T follicular helper cell (primary cell): ENCODE measurements at places on chromosomes 11 and 22.
A peak's percentile ranks its signal among the peaks of the same experiment; 100 is the strongest.

DNA sequence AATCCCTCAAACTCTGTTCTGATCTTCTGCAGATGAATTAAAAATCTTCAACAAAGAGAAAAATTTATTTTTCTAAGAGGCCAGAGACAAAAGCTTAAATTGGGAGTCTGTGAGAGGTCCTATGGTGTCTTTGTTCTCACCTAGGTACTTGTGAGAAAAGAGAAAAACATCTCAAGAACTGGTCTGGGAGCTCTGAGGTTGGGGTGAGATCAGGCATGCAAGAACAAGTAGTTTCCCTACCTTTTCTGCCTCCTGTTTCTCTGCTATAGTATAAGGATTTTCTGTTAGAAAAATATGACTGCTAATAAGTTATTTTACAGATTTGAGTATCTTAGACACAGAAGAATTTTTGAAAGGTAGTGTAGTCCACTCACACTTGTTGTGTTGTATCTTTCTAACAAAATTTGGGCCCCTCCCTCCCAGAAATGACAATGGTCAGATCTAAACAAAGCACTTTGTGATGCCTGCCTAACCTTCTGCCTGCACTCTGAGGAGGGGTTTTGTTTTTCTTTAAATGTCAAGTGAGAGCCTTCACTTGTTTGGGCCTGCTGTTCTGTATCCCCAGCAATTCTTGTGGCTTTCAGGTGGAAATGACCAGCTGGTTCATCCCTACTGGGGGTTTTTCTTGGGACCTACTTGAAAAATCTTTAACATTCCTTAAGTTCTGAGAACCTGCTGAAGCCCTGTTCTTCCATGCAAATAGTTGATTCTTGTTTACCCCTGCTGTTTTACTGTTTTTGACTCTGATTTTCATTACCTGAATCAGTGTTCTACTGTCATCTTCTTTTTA is 13.6 kb upstream of the OR51S1 start:
- no peak for DNase-seq

DNA sequence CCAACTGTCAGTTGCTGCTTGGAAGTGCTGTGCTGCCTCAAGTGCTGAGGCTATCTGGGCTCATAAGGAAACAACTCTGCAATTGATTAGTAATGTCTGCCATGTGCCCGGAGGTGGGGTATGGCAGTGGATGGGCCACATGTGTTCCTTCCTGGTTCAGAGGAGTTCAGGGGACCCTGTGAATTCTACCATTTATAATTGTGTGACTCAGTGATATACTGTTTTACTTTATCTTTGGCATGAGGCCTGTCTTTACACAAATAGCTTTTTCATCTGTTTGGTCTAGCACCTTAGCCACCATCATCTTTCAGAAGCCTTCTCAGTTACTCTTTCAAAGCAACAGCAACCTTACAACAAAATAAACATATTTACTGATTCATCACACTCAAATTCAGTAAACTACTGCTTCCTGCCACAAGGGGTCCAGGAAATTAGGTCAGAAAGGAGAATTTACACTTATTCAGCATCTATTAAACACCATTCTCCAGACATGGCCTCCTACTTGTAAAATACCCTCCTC is 20.9 kb downstream of the DKK3 start:
- no peak for DNase-seq

DNA sequence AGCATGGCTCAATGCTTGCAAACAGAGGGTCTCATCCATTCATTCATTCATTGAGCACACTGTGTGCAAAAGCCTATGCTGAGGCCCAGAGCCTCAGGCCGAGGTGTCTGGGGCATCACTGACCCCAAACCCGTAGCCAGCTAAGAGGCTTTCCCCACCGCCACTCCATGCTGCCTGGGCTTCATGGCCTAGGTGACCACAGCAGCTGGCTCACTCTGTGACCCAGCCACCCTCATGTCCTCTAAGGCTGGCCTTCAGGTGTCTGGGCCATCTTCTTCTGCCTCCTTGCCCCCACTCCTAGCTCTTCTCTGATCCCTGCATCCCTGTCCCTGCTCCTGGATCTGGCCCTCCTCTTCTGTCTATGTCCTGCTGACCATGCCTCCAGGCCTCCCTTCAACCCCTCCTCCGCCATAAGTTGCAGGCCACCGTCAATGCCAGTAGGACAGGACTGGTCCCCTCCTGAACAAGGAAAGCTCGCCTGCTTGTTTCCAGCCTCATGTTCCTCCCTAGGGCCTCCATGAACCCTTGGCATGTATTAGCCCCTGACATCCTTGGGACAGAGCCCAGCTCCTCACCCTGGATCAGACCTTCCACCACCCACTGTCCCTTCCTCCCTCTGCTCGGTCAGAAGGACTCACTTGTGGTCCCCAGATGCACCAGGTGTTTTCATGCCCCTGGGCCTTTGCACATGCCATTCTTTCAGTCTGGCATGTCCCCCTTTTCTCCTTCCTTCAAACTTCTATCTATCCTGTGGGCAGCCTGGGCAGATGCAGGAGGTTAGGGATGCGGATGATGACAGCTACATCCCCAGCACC is 92.8 kb downstream of the MYEOV start:
- DNase-seq = no peak

DNA sequence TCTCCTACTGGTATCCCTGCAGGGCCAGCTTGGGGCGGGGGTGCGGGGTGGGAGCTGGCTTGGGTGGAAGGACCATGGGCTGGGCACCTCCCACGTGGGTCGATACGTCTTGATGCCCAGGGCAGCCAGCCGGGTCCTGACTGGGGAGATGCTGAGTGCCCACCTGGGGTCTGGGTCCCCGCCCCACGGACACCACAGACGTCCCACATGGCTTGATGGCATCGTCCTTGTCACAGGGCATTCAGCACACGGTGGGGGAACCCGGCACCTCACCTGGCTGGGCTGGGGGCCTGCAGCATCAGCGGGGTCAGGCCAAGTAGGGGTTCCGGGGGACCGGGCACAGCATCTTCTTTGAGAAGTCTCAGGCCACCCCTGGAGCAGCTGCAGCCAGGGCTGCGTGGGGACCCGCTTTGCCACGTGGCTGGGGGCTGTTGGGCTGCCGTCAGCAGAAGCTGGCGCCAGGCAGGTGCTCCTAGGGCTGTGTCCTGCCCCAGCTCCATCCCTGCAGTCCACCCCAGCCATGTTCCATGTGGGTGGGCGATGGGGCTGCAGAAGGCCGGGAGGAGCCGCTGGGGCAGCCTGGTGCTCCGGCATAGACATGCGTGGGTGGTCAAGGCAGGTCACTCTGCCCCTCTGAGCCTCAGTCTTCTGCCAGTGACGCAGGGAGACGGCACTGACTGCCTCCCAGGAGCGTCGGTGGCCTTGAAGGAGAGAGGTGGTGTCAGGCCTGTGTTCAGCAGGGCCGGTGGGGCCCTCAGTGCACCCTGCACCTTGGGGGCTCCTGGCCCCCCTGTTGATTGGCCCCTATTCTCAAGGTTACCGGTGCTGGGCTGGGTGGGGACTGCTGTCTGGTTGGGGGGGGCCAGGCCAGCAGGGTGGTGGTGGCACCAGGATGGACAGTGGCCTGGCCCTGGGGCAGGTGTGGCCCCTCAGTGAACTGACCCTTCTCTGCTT is 8.4 kb downstream of the SELENOO start:
- DNase-seq = no peak

- no peak for DNase-seq
These were observed 31.3 kb downstream of the RCN1 start for GRCh38 chr11:32122200-32122599.

DNA sequence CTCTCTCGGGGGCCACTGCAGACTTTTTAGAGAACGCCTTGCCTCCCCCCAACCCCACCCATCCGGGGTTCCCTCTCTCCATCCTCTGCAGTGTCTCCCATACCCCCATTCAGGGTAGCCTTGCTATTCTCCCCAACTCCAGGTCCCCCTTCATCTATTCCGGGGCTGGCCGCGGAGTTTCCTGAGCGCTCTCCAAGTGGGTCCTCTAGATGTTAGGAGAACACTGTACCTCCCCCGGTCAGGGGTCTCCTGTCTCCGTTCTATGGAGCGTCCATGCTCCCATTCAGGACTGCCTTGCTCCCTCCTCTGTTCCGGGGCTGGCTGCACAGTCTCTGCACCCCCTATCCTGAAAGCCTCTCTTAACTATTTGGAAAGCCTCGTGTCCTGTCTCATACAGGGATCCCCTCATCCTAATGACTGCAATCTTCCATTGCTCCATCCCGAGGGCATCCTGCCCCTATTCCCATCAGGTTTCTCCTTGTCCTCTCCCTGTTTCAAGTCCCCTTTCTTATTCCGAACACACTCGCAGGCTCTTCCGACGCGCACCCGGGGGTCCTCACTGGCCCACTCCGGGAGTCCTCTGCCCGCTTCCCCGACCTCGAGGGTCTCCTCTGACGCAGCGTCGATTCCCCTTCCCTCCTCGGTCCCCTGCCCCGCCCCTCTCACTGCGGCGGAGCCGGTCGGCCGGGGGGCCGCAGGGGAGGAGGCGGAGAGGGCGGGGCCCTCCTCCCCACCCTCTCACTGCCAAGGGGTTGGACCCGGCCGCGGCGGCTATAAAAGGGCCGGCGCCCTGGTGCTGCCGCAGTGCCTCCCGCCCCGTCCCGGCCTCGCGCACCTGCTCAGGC is at the start of gene NEFH:
TSS of gene NEFH (plus strand) at position 802 of the 845 bp plus-strand sequence. CDS start 45 bp downstream, outside the sequence.
- DNase-seq = no peak

- no peak for DNase-seq
These were observed 141.8 kb downstream of the MPPED1 start for GRCh38 chr22:43553451-43554258.

GRCh38 chr22:42430528-42431125 is 1.6 kb downstream of the NFAM1 start:
- no peak for DNase-seq

DNA sequence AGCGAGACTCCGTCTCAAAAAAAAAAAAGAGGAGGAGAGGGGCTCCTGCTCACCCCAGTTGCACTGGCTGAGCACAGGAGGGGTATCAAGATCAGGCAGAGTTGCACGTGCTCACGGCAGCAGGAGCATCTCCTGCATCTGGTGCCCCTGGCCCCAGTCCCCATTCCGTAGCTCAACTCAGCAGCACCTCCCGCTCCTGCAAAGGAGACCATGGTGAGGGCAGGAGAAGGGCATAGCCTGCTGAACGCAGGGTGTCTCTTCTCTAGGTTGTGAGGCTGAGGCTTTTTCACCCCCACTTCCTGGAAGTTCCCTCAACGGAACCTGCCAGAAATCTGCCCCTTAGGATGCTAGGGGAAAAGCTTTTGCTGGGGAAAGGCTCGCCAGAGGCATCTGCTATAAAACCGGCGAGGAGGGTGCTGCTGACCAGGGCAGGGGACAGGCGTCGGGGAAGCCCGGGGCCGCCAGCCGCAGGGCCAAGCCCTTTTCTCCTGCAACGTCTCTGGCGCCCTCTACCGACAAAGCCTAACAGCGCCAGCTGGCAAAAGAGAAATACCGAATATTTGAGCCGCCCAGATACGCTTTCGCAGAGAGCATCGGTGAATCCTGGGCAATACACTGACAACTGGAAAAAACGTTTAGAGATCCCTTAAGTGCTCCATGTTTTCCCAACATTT is 1.0 kb upstream of the PPP6R2 start:
- DNase-seq = peak; percentile 82

- DNase-seq = no peak
These were observed 155.7 kb downstream of the ATG16L2 start for GRCh38 chr11:72969894-72970335.

DNA sequence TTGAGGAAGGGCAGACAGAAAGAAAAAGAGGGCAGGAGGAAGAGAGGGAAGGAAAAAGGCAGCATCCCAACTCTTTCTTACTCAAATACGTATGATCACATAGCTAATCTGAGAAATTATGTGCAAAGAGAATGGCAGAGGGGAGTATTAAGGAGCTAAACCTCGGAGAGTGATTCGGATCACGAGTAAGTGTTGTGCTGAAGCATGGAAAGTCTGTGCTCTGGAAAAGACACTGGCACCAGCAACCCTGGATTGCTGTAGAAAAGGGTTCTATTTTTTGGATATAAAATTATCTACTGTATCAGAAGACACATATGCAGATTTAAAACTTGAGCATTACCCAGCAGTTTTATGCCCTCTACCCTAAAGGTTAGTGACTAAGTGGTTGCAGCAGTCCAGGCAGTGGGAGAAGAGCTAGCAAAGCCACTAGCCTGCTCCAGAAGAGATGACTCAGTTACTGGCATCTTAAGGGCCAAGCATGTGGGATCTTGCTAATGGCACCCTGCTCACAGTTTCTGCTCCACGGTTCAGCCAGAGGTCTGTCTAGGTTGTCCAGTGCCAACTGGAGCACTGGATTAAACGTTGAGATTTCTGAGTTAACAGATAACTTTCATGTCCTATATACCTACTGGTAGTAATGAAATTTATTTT is 151.7 kb downstream of the SWAP70 start:
- no peak for DNase-seq

DNA sequence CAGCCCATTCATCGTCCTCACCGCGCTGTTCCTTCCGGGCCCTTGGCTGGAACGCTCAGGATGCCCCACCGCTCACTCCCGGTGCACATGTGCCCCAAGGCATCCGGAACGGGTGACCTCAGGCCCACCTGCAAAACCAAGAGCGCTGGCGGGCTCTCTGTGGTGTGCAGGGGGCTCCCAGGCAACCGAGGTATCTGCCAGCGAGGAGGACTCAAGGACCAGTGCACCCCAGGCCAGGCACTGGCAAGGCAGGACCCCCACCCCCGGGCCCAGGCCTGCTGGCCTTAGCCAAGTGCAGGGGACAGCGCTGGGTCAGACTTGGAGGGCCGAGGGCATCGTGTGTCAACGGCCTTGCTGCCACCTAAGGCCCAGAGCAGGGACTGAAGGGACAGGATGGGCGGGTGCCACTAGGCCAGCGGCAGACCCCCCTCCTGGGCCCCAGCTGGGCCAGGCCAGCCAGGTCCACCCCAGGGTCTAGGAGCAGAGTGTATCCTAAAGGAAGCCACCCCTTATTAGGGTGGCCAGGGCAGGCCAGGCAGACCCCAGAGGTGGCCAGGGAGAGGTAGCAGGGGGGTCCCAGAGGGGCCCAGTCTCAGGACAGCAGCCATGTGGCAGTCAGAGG is 8.5 kb downstream of the TNNT3 start:
- DNase-seq = no peak

- no peak for DNase-seq
These were observed 332.5 kb upstream of the NCAM1 start for GRCh38 chr11:112628676-112629075.

DNA sequence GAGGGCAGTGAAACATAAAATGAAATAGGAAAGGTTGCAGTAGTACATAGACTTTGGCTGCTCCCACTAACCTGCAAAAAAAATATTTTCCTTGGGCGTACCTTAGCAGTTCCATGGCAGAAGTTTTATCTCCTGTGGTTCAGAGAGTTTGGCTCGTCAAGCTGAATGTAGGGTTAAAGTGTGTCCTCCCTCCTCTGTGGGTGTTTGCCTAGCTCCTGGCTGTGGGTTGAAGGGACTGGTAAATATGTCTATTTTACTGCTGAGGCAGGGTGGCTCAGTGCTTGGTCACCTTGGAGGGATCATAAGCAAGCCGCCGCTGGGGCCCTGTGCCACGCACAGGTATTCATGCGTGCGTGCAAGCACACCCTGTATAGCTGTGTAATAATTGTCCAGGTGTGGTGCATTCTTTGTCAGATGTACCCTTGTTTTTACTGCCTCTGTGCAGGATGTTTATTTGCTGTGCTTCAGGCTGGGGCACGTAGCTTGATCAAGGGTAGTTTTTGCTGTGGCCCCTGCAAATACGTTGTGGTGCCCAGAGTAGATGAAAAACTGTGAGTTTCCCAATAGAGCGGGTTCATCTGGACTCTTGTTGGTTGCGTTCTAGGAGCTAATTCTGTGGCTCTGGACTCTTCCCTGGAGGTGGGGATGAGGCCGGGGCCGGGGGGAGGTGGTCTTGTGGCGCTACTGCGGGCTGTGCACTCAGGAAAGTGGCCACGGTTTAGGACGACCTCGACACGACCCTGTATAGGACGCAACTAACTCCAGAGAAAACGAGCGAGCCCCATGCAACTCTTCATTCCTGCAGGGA is 732 bp upstream of the SORL1 start:
- no peak for DNase-seq
